ENCODE measurements at places on chromosomes 2 and 18.

GRCh38 chr2:213306316-213306942 is 22.2 kb downstream of the SPAG16 start:
- no peak for DNase-seq

DNA sequence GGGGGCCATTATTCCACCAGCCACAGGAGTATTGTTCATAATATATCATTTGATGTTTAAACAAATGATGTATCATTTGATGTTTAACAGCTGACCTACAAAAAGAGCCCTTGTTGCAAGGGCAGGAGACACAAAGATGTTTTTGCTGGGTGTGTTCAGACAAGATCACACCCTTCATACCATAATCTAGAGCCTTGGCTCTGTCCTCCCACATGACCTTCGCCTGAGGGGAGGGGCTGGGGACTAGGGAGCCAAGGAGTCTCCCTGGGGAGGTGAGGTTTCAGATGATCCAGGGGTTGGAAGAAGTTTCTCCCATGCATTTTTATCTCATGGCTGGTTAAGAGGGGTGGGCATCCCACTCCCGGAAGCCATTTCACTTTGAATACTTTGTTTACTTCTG is 33.5 kb downstream of the CDC42EP3 start:
- DNase-seq: no peak

GRCh38 chr2:53265544-53266299 is 501.9 kb upstream of the CHAC2 start:
- DNase-seq: no peak

DNA sequence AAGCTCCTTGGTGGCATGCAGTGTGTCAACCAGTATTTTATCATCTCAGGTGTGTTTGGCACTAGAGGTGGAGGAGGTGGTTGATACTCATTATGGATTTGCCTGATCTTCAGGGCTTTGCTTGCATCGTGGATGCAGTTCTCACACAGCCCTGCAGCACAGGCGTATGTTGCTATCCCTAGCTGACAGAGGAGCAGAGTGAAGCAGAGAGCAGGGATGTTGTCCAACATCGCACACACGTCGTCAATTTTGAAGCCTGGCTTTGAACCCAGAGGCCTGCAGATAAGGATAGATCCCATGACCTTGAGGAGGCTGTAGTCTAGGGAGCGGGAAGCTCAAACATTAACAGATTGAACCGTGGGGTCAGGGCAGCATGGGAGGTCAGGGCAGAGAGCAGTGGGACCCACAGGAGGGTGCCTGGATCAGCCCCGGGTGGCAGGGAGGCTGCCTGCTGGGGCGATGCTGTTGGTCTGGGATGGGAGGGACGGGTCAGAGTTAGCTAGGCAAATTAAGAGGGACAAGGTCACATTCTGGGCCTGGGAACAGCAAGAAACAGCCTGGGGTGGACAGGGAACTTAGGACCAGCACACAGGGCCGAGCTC is 4.2 kb downstream of the RNF144A start:
- no peak for DNase-seq

- no peak for DNase-seq
These were observed 10.1 kb downstream of the ZNF521 start for GRCh38 chr18:25341831-25342230.

DNA sequence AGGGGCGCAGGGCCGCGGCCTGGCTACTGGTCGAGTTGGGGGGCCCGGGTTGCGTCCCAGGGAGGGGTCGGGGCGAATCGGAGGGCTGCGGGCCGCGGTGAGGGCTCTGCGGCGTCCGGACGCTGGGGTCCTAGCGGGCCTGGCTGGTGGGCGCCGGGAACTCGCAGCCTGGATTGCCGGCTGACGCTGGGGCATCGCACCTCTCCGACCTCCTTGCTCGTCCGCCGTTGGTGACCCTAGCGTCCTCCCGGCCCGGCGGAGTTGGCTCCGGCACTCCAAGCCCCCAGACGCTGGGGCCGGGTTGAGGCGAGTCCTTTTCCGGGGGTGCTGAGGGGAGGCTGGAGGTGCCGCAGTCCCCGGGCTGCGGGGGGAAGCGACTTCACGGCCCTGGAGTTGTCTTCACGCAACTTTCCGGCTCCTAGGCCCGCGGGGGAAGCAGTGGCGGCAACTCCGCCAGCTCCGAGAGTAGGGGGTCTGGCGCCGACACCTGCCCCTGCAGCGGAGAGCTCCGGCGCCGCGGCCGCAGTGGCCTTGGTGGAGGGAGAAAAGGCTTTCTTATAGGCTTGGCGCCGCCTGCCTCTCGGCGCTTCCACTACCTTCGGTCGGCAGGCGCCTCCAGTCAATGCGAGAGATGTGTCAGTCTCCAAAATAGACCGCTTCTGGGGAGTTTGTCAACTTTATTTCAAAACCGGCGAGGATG is 70.3 kb downstream of the HAUS1 start:
- no peak for DNase-seq

DNA sequence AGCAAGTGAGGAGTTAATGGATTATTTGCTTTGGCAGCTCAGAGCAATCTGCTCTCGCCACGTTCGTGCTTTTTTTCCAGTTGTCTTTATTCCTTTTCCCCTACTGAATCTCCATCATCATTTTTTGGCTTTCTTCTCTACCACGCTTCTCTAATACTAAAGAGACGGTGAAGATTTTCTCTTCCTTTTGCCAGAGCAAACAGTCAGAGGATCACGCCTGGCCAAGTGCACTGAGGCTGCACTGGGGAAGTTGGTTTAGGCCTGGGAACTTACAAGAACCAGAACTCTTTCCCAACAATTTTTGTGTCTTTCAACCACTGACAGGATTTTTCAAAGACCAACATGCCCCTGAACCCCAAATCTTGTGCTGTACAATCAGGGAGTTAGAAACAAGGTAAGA is 172.3 kb downstream of the PID1 start:
- no peak for DNase-seq

GRCh38 chr2:232416521-232417470 is 10.2 kb downstream of the ALPG start:
- DNase-seq: no peak

DNA sequence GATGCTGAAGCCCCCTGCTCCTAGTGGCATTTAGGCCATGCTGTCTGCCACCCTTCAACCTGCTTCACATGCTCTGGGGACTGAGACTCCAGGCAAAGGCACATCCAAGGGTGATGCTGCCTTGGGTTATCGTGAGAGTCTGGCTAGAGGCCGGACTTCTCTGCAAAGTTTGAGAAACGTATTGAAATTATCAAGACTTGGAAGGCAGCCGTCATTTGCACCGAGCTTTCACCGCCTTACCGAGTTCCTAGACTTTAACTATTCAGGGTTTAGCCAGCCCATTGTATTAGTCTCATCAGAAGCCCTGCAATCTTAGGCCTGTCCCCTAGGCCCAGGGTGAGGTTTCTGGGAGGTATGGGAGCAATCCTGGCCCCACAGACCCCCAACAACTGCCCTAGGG is 34.0 kb downstream of the RDH14 start:
- DNase-seq: no peak

- DNase-seq: no peak
These were observed 104.9 kb downstream of the NCK2 start for GRCh38 chr2:105849431-105850179.

DNA sequence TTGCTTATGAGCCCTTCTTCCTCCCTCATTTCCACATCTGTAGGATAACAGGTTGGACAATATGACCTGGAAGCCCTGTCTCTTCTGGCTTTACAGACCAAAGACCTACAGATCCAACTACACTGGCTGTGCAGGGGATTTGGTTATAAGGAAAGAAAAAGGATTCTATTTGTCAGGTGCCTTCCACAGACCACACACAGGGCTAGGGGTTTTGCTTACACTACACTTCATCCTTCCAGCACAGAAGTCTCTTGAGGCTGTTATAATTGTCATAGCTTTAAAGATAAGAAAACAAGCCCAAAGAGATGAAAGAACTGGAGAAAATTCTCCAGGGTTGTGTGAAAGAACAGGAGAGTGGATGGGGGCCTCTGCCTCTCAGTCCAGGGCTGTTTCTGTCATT is 302.6 kb downstream of the MYCN start:
- no peak for DNase-seq

DNA sequence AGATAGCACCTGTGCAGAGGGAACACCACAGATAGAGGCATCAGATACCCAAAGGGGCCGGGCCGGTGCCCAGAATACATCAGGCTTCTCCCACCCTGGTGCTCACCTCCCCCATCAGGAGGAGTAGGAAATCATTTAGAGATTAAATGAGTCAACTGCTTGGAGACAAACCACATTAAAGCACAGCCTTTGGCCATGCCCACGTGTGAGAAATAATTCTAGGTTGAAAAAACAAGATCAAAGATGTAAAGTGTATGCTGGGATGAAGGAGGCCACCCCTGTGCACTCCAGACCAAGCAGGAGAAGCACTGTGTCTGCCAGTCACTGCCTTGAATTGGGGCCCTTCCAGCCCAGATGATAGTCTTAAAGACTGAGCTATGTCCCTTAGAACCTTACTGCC is 152.8 kb upstream of the ACAA2 start:
- DNase-seq: no peak

DNA sequence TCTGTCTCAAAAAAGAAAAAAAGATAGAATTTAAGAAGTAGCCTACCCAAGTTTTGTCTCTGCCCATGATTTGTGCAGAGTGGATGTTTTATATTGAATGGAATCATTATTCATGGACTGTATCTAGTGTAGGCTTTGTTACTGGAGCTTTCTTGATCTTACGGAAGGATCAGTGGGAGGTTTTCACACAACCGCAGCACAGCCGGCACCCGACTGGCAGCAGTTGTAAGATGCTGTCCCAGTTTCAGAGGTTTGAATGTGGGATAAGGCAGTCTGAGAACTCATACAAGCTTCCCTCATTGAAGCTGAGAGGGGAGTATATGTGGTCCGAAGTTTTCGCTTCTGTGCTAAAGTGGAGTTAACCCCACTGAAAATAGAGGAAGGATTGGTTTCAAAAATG is 19.7 kb upstream of the SAG start:
- no peak for DNase-seq

DNA sequence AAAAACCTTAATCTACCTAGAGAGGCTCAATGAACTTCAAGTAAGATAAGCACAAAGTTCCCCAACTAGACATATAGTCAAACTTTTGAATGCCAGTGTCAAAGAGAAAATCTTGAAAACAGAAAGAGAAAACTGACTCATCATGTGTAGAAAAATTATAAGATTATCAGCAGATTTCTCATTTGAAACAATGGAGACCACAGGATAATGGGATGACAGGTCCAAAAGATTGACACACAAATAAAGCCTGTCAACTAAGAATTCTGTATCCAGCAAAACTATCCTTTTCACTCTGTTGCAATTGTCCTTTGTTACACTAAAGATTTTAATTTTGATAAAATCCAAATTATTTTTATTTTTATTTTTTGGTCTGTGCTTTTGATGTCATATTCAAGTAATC is 61.6 kb downstream of the COPS8 start:
- DNase-seq: no peak

DNA sequence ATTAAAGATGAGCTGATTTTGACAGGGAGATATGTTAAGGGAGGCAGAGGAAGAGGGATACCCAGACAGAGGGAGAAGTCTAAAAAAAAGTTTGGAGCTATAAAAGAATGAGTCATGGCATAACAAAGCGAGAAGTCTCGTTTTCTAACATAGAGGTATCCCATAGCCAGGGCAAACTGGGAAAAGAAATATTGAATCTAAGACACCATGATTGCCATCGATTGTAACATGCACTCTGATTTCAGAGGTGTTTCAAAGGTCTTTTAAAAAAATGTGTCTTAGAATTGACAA is 110.7 kb downstream of the MDH1 start:
- no peak for DNase-seq
